ENCODE measurements at places on chromosomes 11 and 22.

GRCh38 chr11:12706545-12707499 is 32.6 kb downstream of the TEAD1 start:
- no peak for DNase-seq

DNA sequence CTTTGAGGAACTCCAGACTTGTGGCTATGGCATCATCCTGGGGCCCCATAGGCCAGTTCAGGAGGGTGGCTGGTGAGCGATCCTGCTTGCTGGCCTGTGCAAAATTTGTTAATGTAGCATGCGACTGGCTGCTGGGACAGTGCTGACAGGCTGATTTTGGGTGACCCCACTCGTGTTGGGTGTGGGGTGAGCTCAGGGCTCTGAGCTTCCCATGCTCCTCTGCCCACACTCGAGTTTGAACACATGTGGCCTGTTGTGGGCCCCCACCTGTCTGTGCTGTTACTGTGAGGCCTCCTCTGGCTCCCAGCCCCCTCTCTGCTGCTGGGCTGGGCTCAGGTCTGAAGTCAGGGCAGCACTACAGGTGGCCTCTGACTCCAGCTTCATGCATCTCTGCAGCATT is 64.4 kb upstream of the MYEOV start:
- no peak for DNase-seq

DNA sequence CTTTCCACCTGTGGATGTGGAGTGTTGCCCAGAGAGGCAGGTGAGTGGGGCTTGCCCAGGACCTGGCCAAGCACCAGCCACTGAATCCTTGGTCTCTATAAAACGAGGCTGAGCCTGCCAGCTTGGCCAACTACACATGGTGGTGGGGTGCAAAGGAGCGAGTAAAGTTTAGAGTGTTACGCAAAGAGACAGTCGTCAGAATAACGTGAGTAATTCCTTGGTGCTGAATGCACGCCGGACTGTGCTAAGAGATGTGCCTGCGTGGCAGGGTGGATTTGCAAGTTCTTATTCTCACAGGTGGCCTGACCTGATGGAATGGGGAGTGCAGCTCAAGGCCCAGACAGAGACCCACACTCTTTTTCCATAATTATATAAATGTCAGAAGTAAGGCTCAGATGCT is 88.6 kb upstream of the B3GAT1 start:
- DNase-seq, result no peak

DNA sequence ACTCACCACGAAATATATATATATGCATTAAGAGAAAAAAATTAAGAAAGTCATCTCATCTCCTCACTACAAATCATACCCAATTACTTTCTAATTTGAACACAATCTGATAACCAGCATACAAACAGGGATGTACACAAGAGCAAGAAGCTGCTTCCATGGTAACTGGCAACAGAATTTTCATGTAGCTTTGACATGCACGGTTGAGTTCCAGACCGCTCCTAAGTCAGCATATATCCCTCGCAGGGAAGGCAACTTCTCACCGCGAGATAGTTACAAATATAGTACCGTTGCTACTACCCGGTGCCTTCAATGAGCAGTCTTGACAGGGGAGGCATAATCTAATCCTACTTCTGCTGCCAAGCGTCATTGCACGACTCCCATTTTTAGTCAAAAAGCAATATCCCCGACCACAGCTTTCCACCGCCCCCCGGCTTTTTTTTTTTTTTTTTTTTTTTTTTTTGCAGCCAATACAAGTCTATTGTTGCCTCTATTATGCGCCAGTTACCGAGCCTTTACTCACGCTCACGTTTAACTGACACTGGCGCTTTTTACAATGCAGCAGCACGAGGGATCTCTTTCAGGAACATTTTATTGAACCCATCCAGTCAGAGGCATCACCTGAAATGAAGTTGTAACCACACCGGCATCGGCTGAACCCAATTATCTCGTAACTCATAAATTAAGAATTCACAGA is 2.2 kb downstream of the CADM1 start:
- peak; percentile 7 for DNase-seq

DNA sequence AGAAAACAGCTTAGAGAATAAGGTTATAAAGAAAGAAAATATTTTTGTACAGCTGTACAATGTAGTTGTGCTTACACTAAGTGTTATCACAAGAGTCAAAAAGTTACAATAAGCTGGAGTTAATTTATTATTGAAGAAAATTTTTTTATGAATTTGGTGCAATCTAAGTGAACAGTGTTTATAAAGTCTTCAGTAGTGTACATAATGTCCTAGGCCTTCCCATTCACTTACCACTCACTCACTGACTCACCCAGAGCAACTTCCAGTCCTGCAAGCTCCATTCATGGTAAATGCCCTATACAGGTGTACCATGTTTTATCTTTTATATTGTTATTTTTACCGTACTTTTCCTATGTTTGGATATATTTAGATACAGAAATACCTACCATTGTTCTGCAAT is 34.7 kb downstream of the GDPD4 start:
- DNase-seq, result no peak
